ENCODE measurements at places on chromosomes 11 and 22. TPM values are rescaled to one million over a fixed set of nuclear protein-coding genes. Genes with fewer than 3 reads are reported as not detected.

SCO2 gene
- 3.5 TPM for total RNA-seq

SHANK2 gene
- not detected for total RNA-seq

IGF2 gene
- 3.3 TPM for total RNA-seq

ELFN2 gene
- 0.20 TPM for total RNA-seq

SLC22A6 gene
- total RNA-seq = not detected

CABP4 gene
- total RNA-seq = 0.28 TPM

SLC1A2 gene
- total RNA-seq = not detected

MMP10 gene
- total RNA-seq = not detected

DEAF1 gene
- total RNA-seq = 54.6 TPM

OR5P2 gene
- not detected for total RNA-seq

OR51I2 gene
- not detected for total RNA-seq

C11orf65 gene
- total RNA-seq = 1.1 TPM

MS4A15 gene
- not detected for total RNA-seq

LARGE1 gene
- 0.27 TPM for total RNA-seq

XNDC1N gene
- 12.7 TPM for total RNA-seq

SCGB1D2 gene
- not detected for total RNA-seq

THY1 gene
- 0.74 TPM for total RNA-seq

TPBGL gene
- 0.09 TPM for total RNA-seq

CD6 gene
- total RNA-seq = 233 TPM

PKDREJ gene
- total RNA-seq = not detected

TSPAN32 gene
- total RNA-seq = 6.6 TPM

GRAMD1B gene
- total RNA-seq = 27.9 TPM

MAJIN gene
- not detected for total RNA-seq

MYRF gene
- 0.70 TPM for total RNA-seq

CDC42EP2 gene
- 1.0 TPM for total RNA-seq

SPI1 gene
- total RNA-seq = 2.0 TPM

PLAAT3 gene
- 13.9 TPM for total RNA-seq

OR52I1 gene
- not detected for total RNA-seq

C11orf16 gene
- not detected for total RNA-seq

NPAS4 gene
- not detected for total RNA-seq

B4GALNT4 gene
- total RNA-seq = 0.47 TPM

MUC6 gene
- total RNA-seq = not detected

OR5B21 gene
- 0.55 TPM for total RNA-seq

RAB36 gene
- 1.5 TPM for total RNA-seq

PRG3 gene
- not detected for total RNA-seq

KCNJ4 gene
- total RNA-seq = not detected

HSPB2 gene
- total RNA-seq = not detected

KIAA1671 gene
- 13.8 TPM for total RNA-seq

CNTN5 gene
- not detected for total RNA-seq

SNRPD3 gene
- total RNA-seq = 217 TPM
